NCI-H1694 (cell line): ENCODE measurements at places on chromosomes 16 and 17.
A peak's percentile ranks its signal among the peaks of the same experiment; 100 is the strongest.

DNA sequence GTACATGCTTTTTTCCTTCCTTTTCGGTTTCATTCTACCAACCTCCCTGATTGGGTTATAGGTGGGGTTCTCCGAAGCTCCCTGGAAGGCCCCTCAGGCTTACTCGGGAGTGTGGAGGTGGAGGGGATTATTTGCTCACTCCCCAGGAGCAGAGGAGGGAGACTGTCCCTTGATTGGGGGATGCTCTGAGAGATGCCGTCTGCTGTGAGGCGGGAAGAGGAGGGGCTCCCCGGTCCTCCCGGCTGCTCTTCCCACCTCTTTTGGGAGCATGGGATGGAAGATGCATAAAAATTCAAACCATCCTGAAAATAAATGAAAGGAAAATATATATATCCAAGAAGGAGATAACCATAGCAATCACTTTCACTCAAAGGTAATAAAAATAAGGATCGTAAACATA is 16.1 kb upstream of the RPTOR start:
- peak; percentile 43 for DNase-seq

DNA sequence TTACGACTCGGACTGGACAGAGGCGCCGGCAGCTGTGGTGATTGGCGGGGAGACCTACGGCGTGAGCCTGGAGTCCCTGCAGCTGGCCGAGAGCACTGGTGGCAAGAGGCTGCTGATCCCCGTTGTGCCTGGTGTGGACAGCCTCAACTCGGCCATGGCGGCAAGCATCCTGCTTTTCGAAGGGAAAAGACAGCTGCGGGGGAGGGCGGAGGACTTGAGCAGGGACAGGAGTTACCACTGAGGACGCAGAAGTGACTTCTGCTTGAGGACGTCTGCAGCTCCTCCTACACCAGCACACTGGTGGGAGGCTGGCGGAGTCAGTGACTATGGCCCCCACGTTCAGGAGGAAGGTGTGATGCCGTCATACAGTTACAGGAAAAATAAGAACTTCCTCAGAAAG is 9.7 kb downstream of the MRM3 start:
- DNase-seq, result no peak

- no peak for DNase-seq
Measured at GRCh38 chr17:57341611-57342540, 85.6 kb downstream of the MSI2 start.

GRCh38 chr17:50260501-50260911 is 13.8 kb upstream of the TMEM92 start:
- DNase-seq, result no peak

GRCh38 chr17:16938496-16939207 is 33.3 kb downstream of the TNFRSF13B start:
- no peak for DNase-seq

- no peak for DNase-seq
Measured at GRCh38 chr16:17149904-17150483, 320.8 kb downstream of the XYLT1 start.

- DNase-seq, result no peak
Measured at GRCh38 chr17:74994440-74994839, 7.0 kb downstream of the CDR2L start.

- DNase-seq, result peak; percentile 33
Measured at GRCh38 chr17:7767405-7768021, 50.0 kb downstream of the DNAH2 start.

- DNase-seq, result no peak
Measured at GRCh38 chr17:20010936-20011335, 1.8 kb downstream of the SPECC1 start.

- DNase-seq, result no peak
Measured at GRCh38 chr17:67922503-67922902, 73.8 kb downstream of the C17orf58 start.

DNA sequence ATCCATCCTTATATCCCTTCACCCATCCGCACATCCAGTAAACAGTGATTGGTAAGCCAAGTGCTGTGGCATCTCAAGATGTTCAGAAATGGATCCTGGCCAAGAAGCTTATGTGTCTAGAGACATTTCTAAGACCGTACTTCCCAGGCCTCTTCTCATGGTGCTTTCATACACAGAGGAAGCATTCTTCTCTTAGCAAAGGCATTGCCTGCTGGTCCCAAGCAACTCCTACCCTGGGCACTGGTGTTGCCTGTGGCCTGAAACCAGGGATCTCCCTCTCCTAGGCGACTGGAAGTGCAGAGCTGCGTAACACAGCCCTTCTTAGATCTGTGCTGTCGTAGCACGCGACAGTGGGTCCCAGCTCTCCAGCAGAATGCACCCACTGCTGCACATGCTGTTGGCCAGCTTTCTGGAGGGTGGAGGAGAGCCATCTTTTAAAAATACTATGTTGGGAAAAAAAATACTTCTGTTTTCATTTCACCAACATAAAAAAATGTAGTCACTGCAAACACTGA is 182.9 kb downstream of the CCDC182 start:
- DNase-seq, result peak; percentile 78

GRCh38 chr17:33284022-33284421 is 9.1 kb downstream of the ASIC2 start:
- DNase-seq, result no peak

GRCh38 chr17:28985950-28986713 is 19.7 kb downstream of the SEZ6 start:
- DNase-seq, result peak; percentile 55

GRCh38 chr16:26594666-26595065 is 472.1 kb upstream of the C16orf82 start:
- no peak for DNase-seq

DNA sequence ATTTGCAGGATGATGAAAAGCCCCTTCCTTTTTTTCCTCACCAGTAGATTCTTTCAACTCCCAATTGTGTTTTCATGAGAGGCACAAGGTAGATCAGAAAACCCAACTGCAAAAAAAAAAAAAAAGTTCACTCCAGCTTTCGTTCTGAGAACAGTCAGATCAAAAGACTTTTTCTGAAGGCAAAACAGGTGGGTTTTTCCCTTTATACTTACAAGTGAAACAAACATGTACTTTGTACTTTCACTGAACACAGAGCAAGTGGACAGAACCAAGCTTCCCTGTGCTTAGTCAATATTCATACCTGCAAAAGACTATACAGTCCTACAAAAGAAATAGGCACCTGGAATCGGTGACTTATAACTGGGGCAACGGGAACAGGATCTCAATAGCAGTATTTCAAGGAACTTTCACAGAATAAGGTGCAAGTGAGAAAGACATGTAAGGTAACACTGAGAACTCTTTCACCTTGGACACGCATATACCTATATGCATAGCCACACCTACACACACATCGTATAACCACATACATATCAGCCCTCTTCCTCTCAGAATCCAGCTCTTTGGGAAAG is 54.1 kb downstream of the TOX3 start:
- DNase-seq, result no peak

DNA sequence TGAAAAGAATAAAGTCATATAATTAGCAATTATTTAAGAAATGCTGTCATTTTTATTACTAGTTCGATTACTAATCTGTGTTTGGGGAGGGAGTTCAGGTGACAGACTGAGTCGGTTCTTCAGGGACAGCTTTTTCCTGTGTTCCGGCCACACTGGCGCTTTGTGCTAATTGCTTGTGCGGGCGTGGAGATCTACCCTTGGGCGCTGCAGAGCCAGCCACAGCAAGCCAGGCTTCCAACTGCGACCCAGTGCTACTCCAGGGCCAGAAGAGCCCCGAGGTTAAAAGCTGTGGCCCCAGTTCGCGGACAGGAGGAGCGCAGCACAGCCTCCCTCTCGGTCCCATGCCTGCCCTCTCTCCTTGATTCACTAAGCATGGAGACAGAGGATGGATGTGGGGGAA is 6.5 kb upstream of the OR2C1 start:
- DNase-seq, result no peak

DNA sequence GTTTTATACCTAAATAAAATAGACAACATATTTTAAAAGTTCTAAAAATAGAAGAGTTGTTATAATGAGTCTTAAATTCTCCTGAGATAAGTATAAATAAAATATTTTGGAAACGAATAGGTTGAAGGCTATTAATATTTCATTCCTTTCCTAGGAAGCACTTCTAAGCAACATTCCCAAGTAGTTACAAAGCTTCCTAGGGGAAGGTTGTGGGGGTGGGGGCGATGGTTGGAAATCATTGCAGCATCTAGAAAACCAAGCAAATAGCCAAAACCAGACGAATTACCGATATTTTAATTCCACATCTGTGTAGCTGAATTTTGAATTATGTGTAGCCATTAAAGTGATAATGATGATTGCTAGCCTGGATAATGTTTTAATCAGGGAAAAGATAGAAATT is 26.9 kb downstream of the PTRH2 start:
- no peak for DNase-seq

DNA sequence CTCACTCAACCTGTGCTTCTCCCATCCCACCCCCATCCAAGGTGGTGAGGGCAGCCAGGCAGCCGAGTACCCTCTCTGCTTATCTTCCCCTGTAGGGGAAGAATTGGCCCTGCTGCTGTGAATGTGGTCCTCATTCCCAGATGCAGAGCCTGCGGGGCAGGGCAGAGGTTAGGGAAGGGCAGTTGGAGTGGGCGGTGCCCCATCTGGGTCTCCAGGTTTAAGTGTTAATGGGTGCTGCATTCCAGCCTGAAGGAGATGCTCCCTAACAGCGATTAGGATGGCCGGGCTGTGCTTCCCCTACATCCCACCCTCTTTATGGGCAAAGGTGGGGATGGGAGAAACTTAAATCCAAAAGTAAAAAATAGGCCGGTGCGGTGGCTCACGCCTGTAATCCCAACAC is 12.1 kb downstream of the TMEM95 start:
- DNase-seq, result no peak

DNA sequence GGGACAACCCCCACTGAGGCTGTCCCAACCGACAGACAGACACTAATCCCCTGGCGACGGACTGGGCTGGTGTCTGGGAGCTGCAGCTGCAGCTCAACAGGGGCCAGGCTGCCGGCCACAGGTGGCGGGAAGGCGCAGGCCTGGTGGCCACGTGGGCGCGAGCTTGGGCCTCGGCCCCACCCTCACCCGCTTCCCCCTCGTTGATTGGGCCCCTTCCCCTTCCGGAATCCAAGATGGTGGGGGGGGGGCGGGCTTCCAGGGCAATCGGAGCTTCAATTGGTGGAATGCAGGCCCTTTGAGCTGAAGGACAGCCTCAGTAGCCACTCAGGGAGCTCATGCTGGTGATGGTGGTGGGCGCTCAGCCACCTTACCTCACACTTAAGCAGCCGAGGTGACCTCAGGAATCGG is 8.7 kb upstream of the TBX4 start:
- DNase-seq, result no peak

- DNase-seq, result no peak
Measured at GRCh38 chr17:40462343-40463121, 19.3 kb downstream of the IGFBP4 start.

GRCh38 chr17:21452377-21453143 is 76.4 kb downstream of the KCNJ12 start:
- peak; percentile 76 for DNase-seq

GRCh38 chr16:24538756-24539294 is 541 bp upstream of the RBBP6 start:
- peak; percentile 56 for DNase-seq

- DNase-seq, result no peak
Measured at GRCh38 chr17:871751-872519, 89.8 kb downstream of the MRM3 start.
